C1 segment of cervical spinal cord (tissue), 14 donors: ENCODE measurements at places on chromosomes 6 and 20.

GRCh38 chr6:128327890-128328289 lies 192.5 kb downstream of the PTPRK start:
- no peak for DNase-seq

DNA sequence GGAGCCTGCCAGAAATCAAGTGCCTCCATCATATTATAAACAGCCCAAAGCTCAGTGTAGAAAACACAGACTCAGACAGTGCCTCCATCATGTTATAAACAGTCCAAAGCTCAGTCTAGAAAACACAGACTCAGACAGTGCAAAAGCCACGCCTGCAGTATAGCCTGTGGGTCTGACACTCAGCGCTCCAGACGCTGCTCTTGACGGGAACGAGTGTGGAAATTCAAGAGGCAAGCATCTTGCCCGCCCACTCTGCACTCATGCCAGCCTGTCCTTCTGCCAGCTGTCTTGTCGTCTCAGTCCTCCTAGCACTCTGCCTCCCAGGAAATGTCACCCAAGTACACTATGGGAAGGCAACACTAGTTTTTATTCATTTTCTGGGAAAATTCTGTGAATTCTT lies 274.2 kb upstream of the CDH4 start:
- DNase-seq: no peak

DNA sequence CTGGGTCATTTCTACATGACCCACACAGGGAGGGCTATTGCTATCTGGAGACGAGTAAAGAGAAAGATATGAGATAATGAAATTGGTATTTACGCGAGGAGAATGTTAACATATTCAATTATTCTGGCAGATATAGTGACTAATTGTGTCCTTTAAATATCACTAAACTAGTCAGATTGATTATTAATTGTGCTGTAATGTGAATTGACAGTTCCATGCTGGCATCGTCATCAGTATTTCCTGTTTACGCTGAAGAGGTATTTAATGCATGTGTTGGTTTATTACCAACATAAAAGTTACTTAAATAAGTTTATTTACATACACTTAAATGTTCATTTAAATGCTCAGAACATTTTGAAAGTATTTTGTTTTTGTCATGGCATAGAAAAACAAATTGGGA lies 35.7 kb upstream of the OGFRL1 start:
- no peak for DNase-seq

DNA sequence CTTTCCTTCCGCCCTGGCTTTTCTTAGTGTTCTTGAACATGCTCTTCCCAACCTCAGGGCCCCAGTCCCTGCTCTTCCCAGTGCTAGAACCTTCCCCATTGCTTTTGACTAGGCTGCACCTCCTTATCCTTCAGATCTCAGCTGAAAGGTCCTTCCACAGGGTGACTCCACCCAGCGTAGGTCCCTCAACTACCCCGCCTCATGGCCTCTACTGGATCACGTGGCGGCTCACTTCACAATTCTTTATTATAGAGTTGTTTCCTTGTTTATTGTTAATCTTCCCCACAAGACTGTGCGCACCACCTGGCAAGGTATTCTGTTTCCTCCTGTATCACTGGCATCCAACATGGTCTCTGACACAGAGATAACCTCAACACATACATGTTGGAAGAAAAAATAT lies 31.2 kb downstream of the TTLL9 start:
- no peak for DNase-seq

- no peak for DNase-seq
Observed at GRCh38 chr6:52675372-52675771, 4.5 kb downstream of the TMEM14A start.

DNA sequence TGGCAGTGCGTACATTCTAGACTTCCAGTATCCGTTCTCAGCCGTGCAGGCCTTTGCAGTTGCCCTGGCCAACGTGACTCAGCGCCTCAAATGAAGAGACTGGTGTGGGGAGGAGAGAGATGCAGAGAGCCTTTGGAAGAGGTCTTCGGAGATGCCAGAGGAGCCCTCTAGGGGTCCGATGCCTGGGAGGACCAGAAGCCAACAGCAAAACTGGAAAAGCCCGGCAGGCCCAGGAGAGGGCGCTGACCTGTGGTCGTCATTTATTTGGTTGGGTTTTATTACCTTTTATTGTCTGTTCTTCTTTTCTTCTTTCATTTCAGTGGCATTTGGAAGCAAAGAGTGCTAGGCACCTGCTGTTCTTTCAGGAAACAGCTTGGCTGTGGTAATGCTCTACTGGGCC lies 53.3 kb upstream of the TMEM181 start:
- DNase-seq: no peak

- no peak for DNase-seq
Observed at GRCh38 chr20:13401596-13401995, 180.5 kb downstream of the ISM1 start.

DNA sequence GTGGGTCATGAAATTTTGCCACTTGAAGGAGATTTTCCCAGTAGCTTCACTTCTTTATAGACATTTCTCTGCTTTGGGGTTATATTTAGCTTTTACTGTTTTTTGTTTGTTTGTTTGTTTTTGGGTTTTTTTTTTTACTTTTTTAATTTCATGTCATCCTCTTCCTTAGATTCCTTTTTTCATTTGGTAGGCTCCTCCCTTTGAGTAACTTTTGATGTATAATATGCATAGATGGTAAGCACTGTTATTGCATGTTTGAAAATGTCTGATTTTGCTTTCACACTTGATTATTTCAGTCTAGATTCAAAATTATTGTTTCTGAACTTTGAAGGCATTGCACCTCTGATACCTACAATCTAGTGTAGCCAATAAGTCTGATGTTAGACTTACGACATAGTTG lies 37.6 kb downstream of the PLEKHG1 start:
- no peak for DNase-seq

- no peak for DNase-seq
Observed at GRCh38 chr6:45461486-45461885, 83.8 kb upstream of the SUPT3H start.

DNA sequence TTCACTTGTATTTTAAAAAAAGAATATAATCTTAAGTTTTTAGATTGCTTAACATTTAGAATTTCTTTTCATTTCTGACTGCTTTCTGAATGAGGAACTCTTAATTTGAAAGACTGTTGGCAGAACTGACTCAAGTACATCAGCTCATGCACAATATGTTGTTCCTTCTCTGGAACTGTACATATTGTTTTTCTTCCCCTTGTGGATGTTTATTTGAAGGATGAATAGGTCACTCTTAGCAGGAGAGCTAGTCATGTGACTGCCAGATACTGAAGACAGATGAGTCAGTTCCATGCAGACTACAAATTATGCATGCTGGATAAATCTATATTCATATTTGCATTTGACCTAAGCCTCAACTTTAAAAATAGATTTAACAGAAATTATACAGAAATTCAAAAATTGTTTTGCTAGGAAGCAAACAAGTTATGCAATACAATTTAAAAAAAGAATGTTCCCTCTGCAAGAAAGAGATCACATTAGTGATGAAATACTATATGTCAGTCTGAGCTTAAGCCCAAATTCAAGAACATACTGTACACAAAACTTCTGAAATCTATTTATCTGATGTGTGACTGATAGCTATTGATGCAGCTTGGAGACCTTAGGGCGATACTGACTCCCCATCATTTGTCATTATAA lies 1274.9 kb upstream of the GJE1 start:
- DNase-seq: no peak

DNA sequence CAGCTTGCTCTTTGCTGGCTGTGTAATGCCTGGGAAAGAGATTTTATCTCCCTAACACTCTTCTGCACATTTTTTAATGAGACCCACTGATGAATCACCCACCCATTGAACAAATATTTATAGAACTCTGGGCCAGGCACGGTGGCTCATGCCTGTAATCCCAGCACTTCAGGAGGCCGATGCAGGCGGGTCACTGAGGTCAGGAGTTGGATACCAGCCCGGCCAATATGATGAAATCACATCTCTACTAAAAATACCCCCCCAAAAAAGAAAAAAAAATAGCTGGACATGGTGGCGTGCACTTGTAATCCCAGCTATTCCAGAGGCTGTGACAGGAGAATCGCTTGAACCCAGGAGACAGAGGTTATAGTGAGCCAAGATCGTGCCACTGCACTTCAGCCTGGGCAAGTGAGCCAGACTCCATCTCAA lies 82.1 kb upstream of the SIRPA start:
- DNase-seq: no peak

DNA sequence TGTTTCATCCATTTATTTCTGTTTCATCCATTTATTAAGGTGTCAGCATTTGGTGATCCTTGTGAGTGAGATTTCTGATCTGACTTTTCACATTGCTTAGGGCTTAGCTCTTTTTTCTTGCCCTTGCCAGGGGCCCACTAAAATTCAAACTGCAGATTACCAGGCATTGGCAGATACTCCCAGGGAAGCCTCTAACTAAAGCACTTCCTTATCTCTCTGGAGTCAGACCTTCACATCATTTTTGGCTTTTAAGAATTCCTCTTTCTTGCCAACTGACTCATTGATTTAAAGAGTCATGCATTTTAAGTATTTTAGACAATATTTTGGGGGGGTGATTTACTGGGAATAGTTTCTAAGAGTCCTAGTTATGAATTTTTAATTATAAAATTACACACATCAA lies 2.6 kb upstream of the WFDC8 start:
- no peak for DNase-seq

- no peak for DNase-seq
Observed at GRCh38 chr20:58450254-58450653, 61.2 kb downstream of the VAPB start.

DNA sequence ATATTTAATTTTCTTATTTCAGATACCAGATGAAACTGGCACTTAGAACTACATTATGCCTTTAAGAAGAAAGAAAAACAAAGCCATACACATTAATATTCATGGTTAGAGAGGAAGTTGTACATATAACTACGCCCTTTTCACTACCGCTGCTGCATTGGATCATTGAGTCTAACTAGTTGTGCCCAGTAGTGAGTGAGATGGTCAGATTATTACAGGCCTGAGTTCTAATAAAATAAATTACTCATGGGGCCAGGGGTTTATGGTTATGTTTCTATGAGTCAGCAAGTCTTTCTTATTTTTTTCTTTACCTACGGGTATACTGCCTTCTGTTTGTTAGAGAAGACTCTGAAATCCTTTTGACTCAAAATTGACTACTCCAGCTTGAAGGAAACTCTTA lies 11.5 kb downstream of the RIOK1 start:
- no peak for DNase-seq

DNA sequence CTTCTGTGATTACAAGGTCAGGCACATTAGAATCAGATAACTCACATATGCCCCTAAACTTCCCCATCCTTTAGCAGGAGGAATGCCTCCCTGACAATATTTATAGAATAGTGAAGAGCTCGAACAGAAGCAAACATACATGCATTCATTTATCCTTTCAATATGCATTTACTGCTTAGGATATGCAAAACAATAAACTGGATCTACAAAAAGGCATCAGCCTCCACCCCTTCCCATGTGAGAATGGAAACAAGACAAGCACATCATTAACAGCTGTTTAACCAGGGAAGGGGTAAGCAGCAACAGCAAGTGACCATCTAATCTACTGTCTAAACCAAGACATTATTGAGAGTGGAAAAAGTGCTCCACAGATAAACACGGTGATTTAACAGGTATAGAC lies 107.6 kb downstream of the MBOAT1 start:
- no peak for DNase-seq

DNA sequence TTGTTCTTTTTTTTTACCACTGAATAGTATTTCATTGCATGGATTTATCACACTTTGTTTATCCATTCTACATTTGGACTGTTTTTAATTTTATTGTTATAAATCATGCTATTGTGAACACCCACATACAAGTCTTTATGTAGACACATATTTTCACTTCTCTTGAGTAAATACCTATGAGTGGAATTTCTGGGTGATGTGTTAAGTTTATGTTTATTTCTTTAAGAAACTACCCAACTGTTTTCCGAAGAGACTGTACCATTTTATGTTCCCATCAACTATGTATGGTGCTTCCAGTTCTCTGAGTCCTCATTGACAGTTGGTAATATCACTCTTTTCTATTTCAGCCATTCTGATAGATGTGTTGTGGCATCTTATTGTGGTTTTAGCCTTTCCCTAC lies 54.0 kb downstream of the RIN2 start:
- DNase-seq: no peak

DNA sequence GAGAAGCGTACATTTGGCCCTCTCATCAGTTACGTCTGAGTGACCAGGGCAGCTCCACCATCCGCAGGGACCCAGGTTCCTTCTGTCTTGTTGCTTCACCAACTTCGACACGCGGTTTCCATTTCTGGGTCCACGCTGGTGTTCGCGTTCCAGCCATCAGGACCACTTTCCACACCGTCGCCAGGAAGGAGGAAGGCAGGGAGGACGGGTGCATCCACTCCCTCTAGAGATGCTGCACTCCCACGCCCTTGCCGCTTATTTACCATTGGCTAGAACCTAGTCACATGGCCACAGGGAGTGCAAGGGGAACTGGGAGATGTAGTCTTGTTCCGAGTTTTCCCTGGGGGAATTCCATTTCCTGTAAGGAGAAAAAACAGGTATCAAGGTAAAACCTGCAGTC lies 33.2 kb upstream of the SNX9 start:
- DNase-seq: no peak

GRCh38 chr6:137931849-137932465 lies 64.9 kb downstream of the TNFAIP3 start:
- DNase-seq: no peak

DNA sequence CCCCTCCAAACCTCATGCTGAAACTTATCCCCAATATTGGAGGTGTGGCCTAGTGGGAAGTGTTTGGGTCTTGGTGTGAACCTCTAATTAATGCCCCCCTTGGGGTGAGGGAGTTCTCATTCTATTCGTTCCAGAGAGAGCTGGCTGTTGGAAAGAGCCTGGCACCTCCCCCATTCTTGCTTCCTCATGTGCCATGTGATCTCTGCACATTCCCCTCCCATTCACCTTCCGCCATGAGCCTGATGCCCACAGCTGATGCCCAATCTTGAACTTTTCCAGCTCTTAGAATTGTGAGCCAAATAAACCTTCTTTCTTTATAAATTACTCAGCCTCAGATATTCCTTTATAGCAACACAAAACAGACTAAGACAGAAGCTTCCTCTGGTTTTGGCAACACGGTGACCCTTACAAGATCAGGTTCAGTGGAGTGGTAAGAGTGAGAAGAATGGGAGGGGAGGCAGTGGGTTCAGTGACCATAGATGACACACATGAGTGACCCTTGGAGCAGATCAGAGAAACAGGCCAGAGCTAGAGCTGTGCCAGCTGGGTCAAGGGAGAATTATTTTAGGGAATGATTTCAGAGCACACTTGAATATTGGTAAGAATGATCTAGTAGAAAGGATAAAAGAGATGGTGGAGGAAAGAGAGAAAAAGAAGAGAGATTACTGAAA lies 176.4 kb downstream of the LY86 start:
- DNase-seq: no peak

DNA sequence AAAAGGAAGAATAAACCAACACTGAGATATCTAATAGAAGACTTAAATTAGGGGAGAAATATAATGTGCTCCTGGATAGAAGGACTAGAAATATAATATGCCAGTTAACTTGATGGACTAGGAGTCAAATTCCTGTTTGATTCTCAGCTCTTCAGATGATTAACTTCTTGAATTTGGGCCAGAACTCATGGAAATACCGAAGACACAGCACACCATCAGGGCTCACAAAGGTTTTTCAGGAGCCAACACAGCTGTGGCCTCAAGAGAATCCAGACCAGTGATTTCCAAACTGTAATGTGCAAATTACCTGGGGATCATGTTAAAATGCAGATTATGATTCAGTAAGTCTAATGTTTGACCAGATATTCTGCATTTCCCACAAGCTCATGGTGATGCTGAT lies 33.8 kb upstream of the LRRC1 start:
- DNase-seq: no peak
